ENCODE measurements at places on chromosomes 3 and 15.

- H3K4me1 ChIP-seq, result no peaks in the 10 kb centered on the region
- H3K4me3 ChIP-seq, result no peak overlapping the region
- no peaks in the 10 kb centered on the region for H3K36me3 ChIP-seq
- no peak for DNase-seq
- H3K27ac ChIP-seq, result no peak overlapping the region
- no peaks in the 10 kb centered on the region for H3K27me3 ChIP-seq
These were observed 38.9 kb downstream of the MDFIC2 start for GRCh38 chr3:70273492-70273891.

DNA sequence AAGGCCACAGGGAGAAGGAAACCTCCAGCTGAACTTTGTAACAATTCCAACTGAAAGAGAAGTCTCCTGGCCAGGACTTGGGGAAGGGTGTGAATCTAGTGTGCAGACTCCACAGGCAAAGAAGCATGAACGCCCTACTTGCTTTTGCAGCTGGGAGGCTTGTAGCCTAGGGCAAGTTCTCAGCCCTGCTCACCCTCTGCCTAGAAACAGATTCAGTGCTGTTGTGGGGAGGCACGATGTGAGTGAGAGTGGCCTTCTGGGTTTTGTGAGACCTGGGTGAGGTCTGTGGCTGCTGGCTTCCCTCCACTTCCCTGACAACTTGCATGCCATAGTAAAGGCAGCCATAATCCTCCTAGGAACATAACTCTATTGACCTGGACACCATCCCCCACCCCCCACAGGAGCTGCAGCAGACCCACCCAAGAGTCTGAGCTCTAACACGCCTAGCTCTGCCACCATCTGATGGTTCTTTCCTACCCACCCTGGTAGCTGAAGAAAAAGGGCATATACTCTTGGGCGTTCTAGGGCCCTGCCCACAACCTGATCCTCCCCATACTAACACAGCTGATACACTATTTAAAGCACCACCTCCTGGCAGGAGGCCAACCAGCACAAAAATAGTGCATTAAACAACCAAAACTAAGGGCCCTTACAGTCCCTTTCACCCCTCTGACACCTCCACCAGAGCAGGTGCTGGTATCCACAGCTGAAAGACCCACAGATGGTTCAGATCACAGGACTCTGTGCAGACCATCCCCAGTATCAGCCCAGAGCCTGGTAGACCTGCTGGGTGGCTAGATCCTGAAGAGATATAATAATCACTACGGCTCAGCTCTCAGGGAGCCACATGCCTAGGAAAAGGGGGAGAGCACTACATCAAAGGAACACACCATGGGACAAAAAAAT, 426.5 kb downstream of the IGSF11 start:
- no peaks in the 10 kb centered on the region for H3K27me3 ChIP-seq
- no peaks in the 10 kb centered on the region for H3K4me1 ChIP-seq
- DNase-seq, result no peak
- no peak overlapping the region for H3K4me3 ChIP-seq
- no peak overlapping the region for H3K27ac ChIP-seq

GRCh38 chr15:52749258-52749657, 40.9 kb downstream of the ONECUT1 start:
- no peak for DNase-seq
- H3K4me3 ChIP-seq, result no peak overlapping the region
- no peaks in the 10 kb centered on the region for H3K36me3 ChIP-seq

DNA sequence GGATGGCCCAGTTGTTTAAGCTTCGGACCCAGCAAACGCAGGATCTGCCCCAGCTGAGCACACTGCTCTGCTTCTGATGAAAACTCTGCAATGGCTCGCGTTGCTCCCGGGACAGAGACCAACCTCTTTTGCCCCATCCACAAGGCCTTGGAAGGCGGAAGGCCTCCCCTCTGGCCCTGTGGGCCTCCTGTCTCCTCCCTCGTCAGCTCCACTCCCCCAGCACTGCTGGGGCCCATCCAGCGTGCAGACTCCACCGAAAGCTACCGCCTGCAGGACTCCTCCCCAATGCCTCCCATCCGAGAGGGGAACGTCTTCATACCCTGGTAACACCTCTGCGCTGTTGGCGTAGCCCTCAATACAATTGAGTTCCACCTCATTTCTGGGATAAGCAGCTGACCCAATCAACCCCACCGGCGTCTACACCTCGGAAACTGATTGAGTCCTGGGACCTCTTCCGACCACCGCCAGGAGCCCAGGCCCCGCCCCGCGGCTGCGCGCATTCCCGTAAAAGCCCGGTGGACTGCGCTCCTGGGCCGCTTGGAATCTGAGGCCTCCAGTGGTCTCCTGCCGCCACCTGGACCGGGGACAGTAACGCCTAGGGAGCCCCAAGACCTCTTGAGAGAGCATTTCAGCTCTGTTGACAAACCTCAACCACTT, at the start of gene PRR23E:
TSS of gene PRR23E (plus strand) at position 556 of the 657 bp plus-strand sequence. CDS start 3,555 bp downstream, outside the sequence.
- H3K27me3 ChIP-seq, result peaks cover 40% of the 10 kb centered on the region
- no peak within 1 kb of the TSS for H3K4me3 ChIP-seq
- DNase-seq, result no peak
- H3K36me3 ChIP-seq, result no peaks in the 10 kb centered on the region

DNA sequence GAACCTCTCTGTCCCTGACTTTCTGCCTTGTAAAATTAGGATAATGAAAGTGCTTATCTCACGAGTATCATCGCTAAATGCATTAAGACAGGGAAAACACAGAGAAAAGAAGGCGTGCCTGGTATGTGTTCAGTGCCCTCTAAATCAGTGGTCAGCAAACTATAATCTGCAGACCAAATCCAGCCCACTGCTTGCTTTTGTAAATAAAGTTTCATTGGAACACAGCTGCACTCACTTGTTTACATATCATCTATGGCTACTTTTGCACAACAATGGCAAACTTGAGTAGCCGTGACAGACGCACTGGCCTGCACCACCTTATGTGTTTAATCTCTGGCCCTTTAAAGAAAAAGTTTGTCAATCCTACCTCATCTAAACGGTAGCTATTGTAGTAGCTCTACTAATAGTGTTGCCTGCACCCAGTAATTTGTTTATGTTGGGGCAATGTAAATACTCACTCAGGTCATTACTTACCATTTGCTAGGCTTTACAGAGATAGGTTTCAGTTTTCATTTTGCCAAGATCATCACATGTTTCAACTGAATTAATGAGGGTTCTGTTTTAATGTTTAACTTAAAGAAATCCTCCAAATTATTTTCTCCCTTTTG, 229.4 kb downstream of the FEZF2 start:
- no peaks in the 10 kb centered on the region for H3K27me3 ChIP-seq
- H3K4me3 ChIP-seq, result no peak overlapping the region
- H3K36me3 ChIP-seq, result no peaks in the 10 kb centered on the region
- H3K27ac ChIP-seq, result no peak overlapping the region
- no peak for DNase-seq

GRCh38 chr3:171155122-171155700, 128.7 kb upstream of the SLC2A2 start:
- no peak for DNase-seq
- H3K4me1 ChIP-seq, result no peaks in the 10 kb centered on the region
- H3K27ac ChIP-seq, result no peak overlapping the region
- no peak overlapping the region for H3K4me3 ChIP-seq
- H3K27me3 ChIP-seq, result no peaks in the 10 kb centered on the region

GRCh38 chr3:172520301-172520831, 2.9 kb downstream of the TNFSF10 start:
- peak overlapping the region; percentile 87 for H3K4me3 ChIP-seq
- peaks cover 6% of the 10 kb centered on the region for H3K36me3 ChIP-seq
- DNase-seq, result peak; percentile 60
- H3K4me1 ChIP-seq, result peaks cover 12% of the 10 kb centered on the region
- no peak overlapping the region for H3K27ac ChIP-seq

DNA sequence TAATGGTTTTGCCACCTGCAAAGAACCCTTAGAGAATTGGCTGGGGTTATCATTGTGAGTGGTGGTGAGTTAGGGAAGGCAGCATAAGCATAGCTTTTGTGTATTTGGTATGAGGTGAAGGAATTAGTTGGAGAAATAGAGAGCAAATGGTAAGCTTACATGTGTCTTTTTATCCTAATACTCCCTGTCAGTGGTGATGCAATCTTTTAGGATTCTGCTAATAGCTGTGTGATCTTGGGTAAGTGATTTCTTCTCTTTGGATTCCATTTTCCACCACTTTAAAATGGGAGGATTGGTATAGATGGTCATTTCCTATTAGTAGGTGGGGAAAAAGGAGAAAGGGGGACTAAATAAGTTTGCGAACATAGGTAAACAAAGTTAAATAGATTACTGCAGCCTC, 30.9 kb downstream of the PIAS1 start:
- no peak overlapping the region for H3K4me3 ChIP-seq
- H3K36me3 ChIP-seq, result peaks cover 14% of the 10 kb centered on the region
- H3K4me1 ChIP-seq, result peaks cover 10% of the 10 kb centered on the region
- H3K27ac ChIP-seq, result no peak overlapping the region
- no peaks in the 10 kb centered on the region for H3K27me3 ChIP-seq
- no peak for DNase-seq

DNA sequence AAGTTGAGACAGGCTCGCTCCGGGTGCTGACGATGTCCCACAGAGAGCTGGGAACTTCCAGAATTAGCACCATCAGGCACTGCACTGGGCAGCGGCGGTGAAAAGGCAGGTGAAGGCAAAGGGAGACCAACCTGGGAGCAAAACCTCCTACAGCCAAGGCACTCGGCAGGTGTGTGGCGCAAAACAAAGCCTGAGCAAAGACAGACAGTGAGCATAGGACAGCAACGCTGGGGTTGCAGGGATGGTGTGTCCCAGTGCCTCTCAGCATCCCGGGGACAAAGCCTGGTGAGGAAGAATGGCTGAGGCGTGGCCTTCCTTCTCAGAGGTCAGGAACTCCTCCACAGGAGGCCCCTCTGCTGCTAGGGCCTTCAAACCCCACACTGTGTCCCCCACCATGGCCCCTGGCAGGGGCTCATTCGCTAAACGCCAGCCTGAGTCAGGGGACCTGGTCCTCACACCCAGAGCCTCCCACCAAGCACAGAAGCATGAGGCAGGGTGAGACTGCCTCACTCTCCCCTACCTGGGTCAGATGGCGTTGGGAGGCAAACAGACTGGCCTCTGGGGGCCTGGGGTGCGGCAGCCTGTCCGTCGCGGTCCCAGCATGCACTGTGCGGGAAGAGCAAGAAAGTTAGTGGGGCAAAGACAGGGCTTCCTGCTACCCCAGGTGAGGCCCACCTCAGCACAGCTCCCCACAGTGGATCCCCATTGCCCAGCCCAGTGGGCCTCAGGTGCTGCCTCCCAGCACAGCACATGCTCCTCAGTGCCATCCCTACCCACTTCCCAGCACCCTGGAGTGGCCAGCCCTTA, 44.1 kb upstream of the LINGO1 start:
- H3K4me3 ChIP-seq, result no peak overlapping the region
- no peak overlapping the region for H3K27ac ChIP-seq
- no peak for DNase-seq

DNA sequence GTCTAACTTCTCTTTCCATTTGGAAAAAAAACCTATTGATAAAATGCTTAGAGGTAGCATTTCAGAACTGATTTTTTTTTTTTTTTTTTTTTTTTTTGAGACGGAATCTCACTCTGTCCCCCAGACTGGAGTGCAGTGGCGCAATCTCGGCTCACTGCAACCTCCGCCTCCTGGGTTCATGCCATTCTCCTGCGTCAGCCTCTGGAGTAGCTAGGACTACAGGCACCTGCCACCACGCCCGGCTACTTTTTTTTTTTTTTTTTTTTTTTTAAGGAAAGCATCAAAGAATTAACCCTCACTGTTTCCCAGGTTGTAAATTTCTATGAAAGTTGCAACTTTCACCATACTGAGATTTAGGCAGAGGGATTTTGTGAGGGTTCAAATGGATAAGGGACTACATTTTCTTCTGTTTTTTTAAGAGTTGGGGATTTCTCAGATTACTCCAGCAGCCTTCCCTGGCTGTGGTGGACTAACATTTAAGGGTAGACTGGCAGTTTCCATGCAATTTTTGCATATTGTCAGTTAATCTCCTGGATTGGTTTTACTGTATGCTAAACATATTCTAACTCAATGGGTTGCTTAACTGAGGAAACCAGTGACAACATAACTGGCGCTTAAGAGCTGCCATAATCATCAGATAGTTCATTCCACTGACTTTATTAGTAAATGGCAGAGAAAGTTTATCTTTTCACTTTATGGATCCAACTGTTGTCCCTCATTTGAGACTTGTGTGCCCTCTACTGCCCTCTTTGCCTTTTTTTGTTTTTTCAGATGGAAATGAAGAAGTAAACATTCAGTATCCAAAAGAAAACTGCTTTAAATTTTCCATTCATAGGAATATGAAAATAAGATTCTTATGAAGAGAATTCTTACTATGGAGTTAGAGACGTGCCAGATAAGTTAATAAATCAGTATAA, 93.7 kb downstream of the NPTN start:
- H3K27ac ChIP-seq, result no peak overlapping the region
- no peaks in the 10 kb centered on the region for H3K4me1 ChIP-seq
- no peak for DNase-seq

- H3K27me3 ChIP-seq, result no peaks in the 10 kb centered on the region
- peaks cover 2% of the 10 kb centered on the region for H3K36me3 ChIP-seq
- H3K4me1 ChIP-seq, result peaks cover 30% of the 10 kb centered on the region
- H3K4me3 ChIP-seq, result peak overlapping the region; percentile 94
- H3K27ac ChIP-seq, result peak overlapping the region; percentile 58
These were observed 660 bp upstream of the RTF1 start for GRCh38 chr15:41416128-41416741.

GRCh38 chr15:55715355-55716076, 27.4 kb downstream of the PRTG start:
- no peaks in the 10 kb centered on the region for H3K36me3 ChIP-seq
- no peak overlapping the region for H3K4me3 ChIP-seq
- H3K27ac ChIP-seq, result no peak overlapping the region
- no peaks in the 10 kb centered on the region for H3K4me1 ChIP-seq
- DNase-seq, result no peak
- no peaks in the 10 kb centered on the region for H3K27me3 ChIP-seq

- no peak for DNase-seq
- H3K27ac ChIP-seq, result no peak overlapping the region
- H3K27me3 ChIP-seq, result no peaks in the 10 kb centered on the region
- H3K4me1 ChIP-seq, result peaks cover 9% of the 10 kb centered on the region
These were observed 5.6 kb downstream of the TSEN2 start for GRCh38 chr3:12489832-12490231.

DNA sequence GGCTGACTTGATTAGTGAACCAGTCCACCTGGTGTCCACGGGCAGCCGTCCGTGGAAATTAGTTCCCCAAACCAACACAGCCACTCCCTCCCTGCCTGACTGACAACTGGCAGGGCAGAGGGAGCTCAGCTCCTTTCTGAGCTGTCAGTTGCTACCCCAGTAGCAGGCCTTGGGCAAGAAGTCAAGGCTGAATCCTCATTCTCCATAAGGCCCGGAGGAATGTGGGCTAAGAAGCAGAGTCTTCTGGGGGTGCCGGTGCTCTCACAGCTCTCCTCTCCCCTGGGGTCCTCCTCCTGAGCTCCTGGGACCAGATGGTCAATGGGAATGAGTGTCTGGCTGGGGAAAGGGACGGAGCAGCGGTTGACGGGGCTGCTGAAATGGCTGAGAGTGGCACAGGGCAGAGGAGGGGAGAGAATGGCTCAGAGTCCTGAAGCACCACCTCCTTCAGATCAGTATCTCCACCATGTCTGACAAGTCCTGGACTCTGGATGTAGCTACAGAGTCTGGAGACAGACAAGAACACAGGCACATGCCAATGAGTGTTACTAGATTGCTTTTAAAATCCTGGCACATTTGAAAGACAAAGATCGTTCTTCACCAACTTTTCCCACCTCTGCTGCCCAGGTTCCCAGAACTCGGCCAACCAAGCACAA, 16.9 kb downstream of the AMOTL2 start:
- H3K4me3 ChIP-seq, result no peak overlapping the region
- no peak overlapping the region for H3K27ac ChIP-seq
- H3K4me1 ChIP-seq, result no peaks in the 10 kb centered on the region
- no peaks in the 10 kb centered on the region for H3K27me3 ChIP-seq
- no peaks in the 10 kb centered on the region for H3K36me3 ChIP-seq
- DNase-seq, result no peak

GRCh38 chr3:49841126-49841696, 15.2 kb downstream of the TRAIP start:
- no peak overlapping the region for H3K27ac ChIP-seq
- no peak overlapping the region for H3K4me3 ChIP-seq
- H3K27me3 ChIP-seq, result no peaks in the 10 kb centered on the region
- DNase-seq, result peak; percentile 78
- H3K4me1 ChIP-seq, result peaks cover 3% of the 10 kb centered on the region

Measured in common myeloid progenitor, CD34-positive (primary cell).